Omental fat pad (tissue), 4 donors: ENCODE measurements at places on chromosomes 4 and X.

DNA sequence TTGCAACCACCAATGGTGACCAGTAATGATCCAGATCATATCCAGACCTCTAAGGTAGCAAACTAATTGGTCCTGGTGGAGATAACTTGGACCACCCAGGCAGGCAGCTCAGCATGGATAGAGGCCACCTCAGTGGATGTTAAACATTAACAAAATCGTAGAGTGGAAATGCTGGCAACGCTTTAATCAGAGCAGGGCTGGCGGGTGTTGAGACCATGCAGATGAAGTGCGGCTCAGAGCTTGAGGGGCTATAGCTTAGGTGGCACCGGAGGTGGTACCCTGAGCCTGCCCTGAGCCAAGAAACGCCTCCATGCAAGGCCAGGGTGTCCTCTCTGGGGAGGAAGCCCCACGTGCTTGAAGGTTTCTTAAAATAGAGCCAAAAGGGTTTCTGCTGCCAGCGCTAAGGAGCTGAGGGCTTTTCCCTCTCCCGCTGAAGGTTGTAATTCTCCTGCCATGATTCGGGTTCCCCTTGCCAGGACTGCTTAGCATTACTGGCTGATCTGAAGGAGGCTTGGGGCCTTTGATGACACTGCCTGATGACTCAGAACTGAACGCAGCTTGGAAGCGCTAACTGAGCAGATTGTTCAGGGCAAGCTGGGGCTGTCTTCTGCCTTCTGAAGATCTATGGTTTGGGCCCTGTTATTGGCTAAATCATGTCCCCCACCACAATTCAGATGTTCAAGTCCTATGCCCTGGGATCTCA is 177.8 kb upstream of the ATP6AP2 start:
- no peak for DNase-seq

GRCh38 chrX:45381841-45382240 is 181.2 kb upstream of the DIPK2B start:
- no peak for DNase-seq

- DNase-seq = no peak
These were observed 101.0 kb upstream of the TLR2 start for GRCh38 chr4:153582954-153583702.

DNA sequence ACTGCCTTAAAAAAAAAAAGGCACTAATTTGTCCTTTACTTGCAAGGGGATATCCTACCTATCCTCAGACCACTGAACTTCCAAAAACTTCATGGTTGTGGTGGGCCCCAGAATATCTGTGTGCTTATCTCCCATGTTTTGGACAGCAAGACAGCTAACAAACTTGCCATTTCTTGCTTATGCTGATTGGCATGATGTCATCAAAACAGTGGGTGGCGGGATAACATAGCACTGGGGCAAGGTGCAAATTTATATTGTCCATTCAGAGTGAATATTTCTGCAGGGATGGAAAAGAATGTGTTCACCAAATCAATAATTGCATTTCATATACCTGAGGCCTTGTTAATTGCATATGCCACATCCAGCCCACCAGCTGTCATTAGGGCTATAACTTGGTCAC is 23.5 kb downstream of the HAUS3 start:
- DNase-seq = no peak

- no peak for DNase-seq
These were observed 2.8 kb downstream of the TMEM271 start for GRCh38 chr4:573122-573892.

GRCh38 chrX:41005445-41005992 is 79.7 kb upstream of the USP9X start:
- DNase-seq = no peak

DNA sequence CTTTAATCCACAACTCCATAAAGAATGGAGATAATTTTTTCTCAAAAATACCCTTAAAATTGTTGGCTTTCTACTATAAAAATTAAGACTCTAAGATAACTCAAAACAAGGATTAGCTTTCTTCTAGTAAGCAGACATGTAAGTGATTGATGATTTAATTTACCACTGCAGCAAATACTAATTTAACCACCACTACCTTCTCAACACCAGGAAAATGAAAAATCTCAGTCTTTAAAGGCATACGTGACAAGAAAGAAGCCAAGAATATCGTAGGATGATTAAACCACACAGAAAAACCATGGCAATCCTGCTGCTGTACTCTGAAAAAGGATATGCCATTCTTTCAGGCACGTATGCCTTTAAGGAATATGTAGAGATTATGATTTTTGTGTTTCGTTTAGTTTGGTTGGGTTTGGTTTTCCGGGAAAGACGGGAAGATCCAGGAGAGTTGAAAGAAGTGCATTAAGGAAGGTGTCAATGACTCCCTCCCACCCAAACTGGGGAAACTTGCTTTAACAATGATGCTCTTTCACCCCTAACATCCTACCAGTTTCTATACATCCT is 881 bp downstream of the LRCH2 start:
- no peak for DNase-seq

DNA sequence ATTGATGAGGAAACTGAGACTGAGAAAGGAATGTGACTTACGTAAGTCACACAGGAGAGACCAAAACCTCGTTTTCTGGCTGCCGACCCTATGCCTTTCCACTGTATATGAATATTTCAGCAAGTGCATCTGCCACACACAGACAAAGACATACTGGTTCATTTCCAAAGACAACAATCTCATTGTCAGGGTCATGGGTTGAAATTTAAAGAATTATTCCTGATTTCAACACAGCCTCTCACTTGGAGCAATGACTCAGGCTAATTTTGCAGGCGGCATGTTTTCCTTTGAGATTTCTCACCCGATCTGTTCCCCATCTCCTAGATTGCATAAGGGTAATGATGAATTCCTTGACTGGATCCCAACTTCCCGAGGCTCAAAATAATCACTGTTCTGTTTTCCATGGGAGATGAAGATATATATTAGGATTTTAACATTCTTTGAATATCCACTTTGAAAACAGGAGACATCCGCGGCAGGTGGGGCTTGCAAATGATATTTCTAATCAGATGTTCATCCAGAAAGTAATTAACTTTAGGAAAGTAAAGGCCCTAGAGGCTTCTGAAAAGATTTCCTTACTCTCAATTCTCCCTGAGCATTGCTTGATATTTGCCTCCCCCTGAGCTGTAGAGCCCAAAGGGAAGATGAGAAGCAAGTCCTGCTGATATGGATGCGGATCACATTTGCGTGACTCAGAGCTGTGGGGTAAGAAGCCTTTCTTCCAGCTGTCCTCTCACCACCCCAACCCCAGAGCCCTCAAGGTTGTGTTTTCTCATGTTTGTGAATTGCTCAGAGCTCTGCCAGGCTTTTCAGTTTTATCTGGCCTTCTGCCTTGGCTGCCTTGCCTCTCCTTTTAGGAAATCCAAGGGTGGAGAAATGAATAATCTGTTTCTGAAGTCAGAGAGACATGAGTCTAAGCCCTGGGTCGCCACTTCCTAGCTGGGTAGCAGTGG is 361.1 kb upstream of the BOD1L1 start:
- no peak for DNase-seq

- no peak for DNase-seq
These were observed 71.0 kb upstream of the NKX1-1 start for GRCh38 chr4:1477045-1477840.

DNA sequence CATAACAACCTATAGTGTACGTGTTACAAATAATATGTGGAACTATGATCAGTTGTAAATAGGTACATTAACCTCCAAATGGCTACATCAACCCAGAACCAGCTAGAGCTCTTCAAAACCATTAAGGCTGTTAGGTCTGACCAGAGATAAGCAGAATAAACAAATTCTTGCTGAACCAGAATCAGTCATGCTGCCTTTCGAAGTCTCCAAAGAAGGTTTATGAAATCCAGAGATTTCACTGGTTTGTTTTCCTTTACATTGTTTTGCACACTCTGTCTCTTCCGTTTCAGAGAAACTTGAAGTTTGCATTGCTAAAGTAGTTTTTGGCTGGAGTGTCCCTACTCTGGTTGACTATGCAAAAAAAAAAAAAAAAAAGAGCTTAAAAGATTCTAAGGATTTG is 177.3 kb upstream of the SLIT2 start:
- DNase-seq = no peak

- DNase-seq = no peak
These were observed 57.8 kb upstream of the NDST4 start for GRCh38 chr4:115171220-115171619.

- no peak for DNase-seq
These were observed 40.4 kb downstream of the CPEB2 start for GRCh38 chr4:15042529-15043167.

DNA sequence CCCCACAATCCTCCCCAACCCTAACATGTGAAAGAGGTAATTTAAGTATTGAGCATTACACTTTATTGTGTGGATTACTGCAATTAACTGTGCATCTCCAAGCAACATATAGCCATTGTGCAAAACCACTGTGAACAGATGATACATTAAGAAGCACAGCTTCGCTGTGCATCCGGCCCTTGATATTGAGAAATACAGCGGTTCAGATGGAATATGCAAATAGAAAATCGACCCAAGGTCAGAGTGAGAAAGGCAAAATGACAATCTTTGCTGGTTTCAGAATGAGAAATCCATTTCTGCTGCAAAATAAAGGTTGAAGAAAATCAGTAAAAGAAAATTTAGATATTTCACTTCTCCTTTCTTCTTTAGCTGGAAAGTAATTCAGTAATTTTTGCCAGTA is 805.9 kb upstream of the GRID2 start:
- no peak for DNase-seq

GRCh38 chr4:78286281-78286680 is 229.2 kb downstream of the FRAS1 start:
- no peak for DNase-seq

- no peak for DNase-seq
These were observed 589.7 kb downstream of the SPRY1 start for GRCh38 chr4:123986268-123986798.

GRCh38 chr4:153880983-153881382 is 92.1 kb upstream of the SFRP2 start:
- DNase-seq = no peak

- DNase-seq = no peak
These were observed 53.7 kb upstream of the NKX1-1 start for GRCh38 chr4:1459722-1460511.

DNA sequence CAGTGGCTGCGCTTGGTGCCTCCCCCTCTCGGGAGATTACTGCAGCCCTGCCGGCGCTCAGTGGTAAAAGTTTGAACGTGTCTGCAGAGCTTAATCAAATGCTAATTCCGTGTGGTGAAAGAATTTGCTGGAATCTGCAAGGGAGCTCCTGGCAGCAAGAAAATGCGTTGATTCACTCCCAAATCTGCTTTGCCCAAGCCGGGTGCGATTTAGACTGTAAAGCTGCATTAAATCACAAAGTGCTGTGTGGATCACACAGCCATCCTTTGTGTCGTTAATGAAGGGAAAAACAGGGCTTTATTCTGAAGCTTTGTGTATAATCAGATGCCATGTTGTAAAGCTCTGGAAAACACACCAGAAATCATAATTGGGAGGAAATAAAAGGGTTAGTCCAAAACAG is 444.1 kb downstream of the BCOR start:
- no peak for DNase-seq

- no peak for DNase-seq
These were observed 46.5 kb upstream of the SOD3 start for GRCh38 chr4:24748758-24749350.

DNA sequence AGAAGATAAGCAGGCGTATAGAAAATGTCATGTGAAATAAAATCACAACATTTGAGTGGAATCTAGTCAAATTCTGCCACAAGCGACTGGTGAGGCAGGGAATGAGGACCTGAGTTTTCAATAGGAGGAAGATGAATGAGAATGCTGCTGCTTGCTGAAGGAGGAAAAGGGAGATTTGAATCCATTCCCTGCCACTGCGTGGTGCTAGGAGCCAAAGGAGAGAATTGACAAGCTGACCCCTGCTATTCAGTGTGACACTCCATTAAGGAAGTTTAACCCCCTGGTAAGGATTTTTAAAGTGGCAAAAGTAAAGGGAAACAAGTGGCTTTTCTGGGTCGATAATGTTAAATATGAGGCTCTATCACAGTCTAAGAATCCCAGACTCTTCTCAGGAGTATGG is 314.0 kb downstream of the NAF1 start:
- DNase-seq = no peak

DNA sequence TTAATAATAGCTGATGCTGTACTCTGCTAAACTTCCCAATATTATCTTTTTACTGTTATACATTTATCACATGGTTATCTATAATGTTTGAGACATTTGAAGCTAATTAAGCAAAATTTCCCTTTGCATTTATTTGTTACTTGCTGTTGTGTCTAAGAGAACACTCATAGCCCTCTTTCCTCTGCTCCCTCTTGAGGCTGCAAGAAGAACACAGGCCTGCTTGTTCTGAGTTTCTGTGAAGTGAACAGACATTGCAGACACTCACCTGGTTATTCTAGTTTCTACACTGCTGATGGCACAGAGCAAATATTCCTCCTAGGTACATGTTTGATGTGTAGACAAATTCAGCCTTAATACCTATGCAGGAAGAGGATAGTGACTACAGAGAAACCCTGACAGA is 367.8 kb downstream of the GASK1B start:
- DNase-seq = no peak

DNA sequence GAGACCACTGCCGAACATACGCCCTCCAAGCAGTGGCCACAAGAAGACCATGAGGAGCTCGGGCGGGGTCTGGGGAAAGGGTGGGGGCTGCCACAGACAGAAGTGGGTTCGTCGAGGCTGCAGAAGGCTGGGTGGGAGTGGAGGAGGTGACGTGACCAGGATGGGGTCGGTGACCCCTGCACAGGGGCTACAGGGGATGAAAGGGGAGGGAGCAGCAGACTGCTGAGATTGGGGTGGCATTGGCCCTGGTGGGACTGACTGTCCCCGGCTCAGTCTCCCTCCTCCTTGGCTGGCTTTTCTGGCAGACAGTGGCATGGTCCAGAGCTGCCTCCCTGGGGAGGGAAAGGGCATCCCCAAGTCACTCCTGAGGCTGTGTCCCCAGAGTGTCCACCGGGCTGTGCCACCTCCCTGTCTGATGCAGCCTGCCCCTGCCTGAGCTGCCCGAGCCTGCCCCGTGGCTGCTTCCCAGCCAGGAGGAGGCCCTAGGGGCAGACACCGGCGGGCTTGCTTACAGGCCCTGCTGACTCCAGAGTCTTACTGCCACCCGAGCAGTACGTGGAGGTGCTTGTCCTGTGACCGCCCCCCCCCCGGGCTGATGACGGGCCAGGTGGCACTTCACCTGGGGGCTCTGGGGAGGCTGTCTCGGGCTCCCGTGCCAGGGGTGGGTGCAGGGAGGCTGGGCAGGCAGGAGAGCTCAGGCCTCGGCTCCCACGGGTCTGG is 7.2 kb downstream of the SH3BP2 start:
- no peak for DNase-seq

DNA sequence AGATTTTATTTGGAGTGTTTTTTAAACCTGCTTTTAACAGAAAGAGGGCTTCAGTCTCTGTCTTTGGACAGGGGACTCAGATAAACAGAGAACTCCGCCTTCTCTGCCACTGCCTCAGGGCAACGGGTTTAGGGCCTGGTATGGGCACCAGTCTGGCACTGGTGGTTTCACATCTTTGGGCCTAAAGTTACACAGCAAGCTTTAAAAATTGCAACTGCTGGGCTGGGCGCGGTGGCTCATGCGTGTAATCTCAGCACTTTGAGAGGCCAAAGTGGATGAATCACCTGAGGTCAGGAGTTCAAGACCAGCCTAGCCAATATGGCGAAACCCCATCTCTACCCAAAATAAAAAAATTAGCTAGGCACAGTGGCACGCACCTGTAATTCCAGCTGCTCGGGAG is 10.3 kb upstream of the NAT8L start:
- DNase-seq = no peak
